ENCODE measurements at places on chromosomes 5 and 9. TPM values are rescaled to one million over a fixed set of nuclear protein-coding genes. Genes with fewer than 3 reads are reported as not detected.

DNA sequence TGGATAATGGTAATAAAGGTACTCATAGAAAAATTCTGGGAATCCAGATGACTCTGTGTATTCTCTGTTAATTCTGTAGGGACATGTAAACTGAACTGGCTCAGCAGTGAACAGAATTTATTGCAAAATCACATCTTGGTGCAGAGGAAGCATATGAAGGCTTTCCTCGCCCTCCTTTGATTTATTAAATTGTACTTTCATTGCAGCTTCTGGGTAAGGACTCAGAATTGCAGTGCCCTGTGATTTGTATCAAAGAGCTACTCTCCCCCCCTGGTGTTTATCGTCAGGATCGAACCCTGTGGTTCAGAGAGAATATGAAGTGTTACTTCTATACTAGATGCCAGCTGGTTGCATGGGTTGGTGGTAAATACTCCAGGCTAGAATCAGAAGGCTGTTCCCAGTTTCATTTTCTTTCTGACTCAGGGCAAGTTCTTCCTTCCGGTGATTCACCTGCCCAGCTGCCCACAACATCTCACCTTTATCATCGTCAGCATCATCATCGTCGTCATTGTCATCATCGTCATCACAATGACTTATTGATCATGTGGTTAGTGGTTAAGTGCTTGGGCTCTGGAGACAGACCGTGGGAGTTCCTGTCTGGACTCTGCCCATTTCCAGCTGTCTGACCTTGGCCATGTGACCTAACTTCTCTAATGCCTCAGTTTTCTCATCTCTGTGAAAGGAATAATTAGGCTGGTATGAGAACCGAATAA, 238.8 kb downstream of the ARHGAP26 start:
- no peak for DNase-seq

DNA sequence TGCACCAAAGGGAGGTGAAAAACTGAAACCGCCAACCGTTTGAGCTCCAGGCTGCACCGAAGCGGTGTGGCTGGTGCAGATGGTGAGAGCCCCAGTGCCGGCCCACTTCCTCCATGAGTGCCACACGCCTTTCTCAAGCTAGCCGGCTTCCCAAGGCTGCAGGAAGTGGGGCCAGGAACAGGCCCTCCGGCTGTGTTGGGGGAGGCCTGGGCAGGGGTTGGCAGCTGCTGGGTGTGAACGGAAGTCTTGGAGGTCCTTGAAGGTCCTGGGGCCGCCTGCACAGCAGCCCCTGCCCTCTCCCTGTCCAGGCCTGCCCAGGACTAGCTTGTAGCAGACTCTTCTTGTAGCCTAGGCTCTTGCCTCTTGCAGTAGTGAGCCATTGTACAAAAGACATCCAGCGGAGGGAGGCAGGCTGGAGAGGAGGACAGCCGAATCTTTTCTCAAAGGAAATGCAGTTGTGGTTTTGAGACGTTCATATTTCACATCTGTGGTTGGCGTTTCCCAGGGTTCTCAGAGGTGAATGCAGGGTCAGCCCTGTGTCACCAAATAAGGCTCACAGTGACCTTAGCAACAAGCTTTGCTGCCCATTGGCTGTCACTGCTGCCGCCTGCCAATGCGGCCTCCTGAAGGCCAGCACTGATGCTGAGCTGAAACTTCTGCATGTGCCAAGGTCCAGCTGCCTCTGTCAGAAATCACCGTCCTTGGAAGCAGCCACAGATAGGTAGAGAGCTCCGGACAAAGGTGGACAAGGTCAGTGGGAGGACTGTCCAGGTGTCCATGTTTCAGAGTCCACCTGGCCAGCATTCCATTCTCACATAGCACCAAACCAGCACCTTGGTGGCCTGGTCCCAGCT, 23.9 kb downstream of the IRF1 start:
- no peak for DNase-seq

GRCh38 chr9:78439866-78440830, 143.2 kb downstream of the PSAT1 start:
- DNase-seq, result no peak

- no peak for DNase-seq
These were observed 34.1 kb downstream of the NEK6 start for GRCh38 chr9:124291801-124292396.

DNA sequence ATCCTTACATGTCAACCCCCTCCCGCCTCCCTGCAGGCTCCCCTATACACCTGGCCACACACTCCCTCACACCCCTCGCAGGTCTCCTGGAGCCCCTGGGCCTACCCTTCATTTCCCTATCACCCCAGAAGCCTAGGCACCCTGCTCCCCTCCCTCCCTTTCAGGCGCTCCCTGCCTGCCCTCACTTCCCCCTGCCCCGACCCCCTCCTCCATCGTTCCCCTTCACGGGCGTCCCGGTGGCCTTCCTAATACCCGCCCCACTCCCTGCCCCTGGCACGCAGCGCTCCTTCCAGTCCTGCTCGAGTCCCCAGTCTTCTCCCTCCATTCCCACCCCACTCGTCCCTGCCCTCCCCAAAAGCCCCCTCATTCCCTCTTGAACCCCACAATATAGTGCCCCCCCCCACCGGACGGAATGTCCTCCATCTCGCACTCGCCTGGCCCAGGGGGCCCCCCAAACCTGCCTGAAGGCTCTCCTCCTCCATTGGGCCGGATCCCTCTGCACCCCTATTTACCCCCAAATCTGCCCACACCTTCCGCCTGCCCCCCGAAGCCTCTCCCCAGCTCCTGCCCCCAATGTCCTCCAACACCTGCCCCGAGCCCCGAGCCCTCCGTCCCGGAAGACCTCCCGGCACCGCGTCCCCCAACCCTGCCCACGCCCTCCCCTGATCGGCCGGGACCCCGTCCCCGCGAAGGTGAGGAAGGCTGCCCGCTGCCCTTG, 746 bp downstream of the STRBP start:
- DNase-seq, result no peak

GRCh38 chr5:50445296-50445949, 4.3 kb upstream of the EMB start:
- no peak for DNase-seq

DNA sequence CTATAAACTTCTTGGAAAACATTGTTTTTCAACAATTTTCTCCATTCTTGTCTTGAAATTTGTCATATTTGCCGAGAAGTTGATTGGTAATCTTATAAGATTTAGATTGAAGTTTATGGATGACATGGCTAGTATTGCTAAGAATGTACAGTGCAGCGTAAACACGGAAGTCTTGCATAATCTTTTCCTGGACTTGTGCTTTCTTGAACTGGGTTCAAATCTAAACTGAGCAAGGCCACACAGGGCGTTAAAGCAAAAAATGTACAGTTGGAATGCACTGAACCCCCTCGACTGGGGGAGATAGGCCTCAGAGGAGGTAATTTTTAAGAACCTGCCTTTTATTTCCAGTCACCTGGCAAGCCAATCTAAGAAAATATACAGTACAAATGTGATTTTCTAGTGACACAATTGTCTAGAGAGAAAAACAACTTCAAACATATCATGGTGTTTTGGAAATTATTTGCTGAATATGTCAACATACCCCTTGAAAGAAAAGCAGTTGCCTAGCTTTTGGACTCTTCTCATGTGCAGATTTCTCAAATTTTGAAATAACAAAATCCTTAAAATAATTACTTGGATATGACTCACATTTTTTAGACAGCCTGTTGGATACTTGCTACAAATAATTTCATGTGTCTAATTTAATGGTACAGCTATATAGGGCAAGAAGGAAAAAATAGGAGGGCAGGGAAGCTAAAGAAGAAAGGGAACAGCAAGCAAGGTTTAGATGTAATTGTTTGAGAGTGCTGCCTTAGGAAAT, 18.5 kb upstream of the GAS1 start:
- DNase-seq, result no peak

- DNase-seq, result no peak
These were observed 61.3 kb downstream of the WDR36 start for GRCh38 chr5:111153483-111153882.

- DNase-seq, result no peak
These were observed 126.7 kb downstream of the PPP2R2B start for GRCh38 chr5:146751781-146752401.

GRCh38 chr9:31028137-31028536, 1356.3 kb upstream of the ACO1 start:
- no peak for DNase-seq

GRCh38 chr5:58149746-58150145, 310.1 kb downstream of the PLK2 start:
- no peak for DNase-seq

GRCh38 chr5:140073296-140073695, 30.2 kb upstream of the NRG2 start:
- no peak for DNase-seq

MZB1 gene
- total RNA-seq, result not detected

TICAM2 gene
- 0.98 TPM for total RNA-seq

HMGCS1 gene
- total RNA-seq, result 68.0 TPM

Data from vagina (tissue), 2 donors.